CD14-positive monocyte (primary cell): ENCODE measurements at places on chromosomes 16 and 17.

DNA sequence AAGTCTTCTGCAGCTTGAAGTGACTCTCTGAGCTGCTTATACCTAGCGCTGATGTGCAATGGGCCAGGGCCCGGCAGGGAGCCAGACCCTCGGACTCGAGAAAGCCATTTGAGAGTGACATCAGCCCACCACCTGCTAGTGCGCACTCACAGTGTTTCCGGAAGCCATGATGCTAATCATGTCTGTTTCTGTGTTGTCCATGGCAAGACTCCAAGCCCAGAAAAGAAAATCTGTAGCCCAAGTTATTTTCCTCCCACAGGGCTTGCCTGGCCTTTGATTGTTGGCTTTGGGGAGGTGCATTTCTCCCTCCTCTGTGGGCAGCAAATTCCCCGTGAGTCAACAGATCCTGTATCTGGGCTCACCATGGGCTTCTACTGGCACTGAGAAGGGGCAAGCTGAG lies 1.8 kb upstream of the CDRT4 start:
- no peak for DNase-seq

DNA sequence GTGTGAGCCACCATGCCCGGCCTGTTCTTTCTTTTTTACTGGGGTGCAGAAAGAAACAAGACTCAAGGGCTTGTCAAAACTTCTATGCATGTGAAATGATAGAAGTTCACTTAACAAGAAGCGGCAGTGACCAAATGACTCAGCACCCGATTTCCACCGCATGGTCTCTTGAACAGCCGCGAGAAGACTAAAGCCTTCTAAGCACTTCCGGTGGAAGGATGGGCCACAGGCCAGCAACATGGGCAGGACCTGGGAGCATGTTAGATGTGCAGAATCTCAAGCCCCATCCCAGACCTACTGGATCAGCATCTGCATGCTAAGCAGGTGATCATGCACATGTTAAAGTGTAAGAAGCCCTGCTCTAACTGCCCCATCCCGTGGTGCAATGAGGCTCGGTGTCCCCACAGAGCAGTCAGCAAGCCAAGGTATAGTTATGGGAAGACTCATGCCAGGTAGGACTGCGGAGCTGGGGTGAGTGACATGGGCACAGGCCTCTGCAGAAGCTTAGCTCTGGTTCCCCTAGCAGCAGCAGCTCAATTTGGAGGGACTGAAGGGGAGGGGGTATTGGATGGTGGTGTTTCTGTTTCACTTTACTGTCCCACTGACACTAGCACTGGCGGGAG lies 88.5 kb upstream of the HNF1B start:
- DNase-seq: peak; percentile 54

DNA sequence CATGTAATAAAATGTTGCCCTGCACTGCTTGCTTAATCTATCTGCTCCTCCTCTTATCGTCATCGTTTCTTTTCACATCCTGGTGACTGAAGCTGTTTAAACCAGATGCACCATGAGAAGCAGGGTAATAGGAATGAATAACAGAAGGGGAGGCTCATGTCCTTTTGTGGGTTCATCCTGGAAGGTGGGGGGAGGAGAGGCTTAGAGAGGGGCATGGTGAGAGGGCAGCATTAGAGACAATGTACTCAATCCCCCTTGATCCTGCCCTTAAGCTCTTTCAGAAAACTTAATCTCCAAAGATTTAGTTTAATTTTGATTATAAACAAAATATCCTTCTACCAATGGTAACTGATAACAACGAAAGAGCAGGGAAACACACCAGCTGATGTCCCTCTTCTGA lies 248.5 kb downstream of the CA10 start:
- no peak for DNase-seq

DNA sequence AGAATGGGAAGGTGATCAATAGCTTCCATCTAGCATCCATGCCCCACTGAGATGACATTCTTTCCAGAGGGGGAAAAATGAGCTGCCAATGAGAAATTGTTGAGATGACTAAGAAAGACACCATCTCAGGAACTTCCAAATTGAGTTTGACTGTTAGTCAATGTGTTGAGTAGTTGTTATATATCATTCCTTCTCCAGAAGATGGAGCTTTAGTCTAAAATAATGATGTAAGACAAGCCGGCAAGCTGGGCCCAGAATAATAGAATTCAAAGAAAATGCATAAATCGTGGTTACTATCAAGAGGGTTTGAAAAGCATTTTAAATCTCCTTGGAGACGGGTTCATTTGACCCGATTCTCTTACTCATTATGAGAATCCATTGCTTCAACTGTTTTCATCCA lies 71.0 kb upstream of the ATF7IP2 start:
- no peak for DNase-seq

GRCh38 chr16:89828870-89829629 lies 775 bp downstream of the SPIRE2 start:
- DNase-seq: no peak

DNA sequence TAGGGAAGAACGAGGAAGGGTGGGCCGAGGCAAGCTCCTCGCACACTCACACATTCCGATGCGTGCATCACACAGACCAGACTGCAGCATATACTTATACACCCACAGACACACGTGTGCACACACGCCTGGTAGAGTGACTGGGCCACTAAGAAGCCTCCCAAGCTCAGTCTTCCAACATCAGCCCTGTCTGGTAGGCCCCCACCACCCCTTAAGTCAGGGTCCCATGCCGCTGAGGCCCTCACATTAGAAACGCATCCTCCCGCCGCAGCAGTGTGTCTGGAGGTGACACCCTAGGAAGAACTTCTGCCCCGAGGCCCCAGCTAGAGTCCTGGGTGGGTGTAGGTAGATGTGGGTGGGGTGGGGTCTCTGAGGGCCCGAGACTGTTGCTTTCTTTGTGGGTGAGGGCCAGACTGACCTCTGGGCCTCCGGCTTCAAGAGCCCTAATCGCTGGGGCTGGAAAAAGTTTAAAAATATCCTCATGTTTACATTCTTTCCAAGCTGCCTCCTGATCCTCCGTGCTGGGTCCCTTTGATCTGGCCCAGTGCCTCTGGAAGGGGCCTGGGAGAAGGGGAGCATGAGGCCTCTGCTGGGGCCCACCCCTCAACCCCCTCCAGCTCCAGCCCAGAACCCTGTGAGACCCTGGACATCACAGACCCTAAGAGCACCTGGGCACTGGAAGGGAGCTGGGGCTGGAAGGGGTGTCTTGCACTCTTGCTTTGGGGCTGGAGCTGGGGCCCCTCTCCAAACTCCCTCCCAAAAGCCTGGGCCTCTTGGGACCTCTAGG lies 13.6 kb downstream of the CDH16 start:
- no peak for DNase-seq
